HuH-7 (cell line): ENCODE measurements at places on chromosomes 11 and 22.

DNA sequence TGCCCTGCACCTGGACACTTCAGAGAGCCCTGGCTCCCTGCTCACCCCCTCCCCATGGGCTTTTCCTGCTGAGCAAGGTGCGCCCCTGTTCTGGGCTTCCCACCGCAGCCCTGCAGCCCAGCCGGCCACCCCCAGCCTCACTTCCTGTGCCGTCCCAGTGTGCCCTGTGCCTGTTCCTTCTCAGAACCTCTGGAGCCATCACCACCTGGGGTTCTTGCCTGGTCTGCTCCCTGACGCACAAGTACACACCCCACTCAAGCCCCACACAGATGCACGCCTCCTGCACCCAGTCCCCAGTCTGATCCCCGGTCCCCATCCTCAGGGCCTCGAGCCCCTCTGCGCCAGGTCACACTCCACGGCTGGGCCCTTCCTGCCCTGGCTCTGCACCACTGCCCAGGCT is 23.9 kb upstream of the DGCR8 start:
- no peak for DNase-seq

- no peak for DNase-seq
Measured at GRCh38 chr11:10908215-10908951, 50.5 kb upstream of the ZBED5 start.

- DNase-seq: no peak
Measured at GRCh38 chr22:38180841-38181452, 683 bp downstream of the PLA2G6 start.

DNA sequence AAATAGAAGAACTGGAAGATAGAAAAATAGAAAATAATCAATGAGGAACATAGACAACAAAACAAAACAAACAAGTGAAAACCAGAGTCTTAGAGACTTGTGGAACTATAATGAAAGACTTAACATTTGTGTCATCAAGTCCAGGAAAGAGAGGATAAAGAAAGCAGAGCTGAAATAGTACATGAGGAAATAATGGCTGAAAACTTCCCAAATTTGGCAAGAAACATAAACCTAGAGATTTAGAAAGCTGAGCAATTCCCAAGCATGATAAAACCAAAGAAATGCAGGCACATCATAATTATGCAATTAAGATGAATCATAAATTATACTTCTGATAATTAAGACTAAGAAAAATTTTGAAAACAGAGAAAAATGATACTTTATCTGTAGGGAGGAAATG is 614.5 kb downstream of the ETS1 start:
- no peak for DNase-seq

GRCh38 chr11:62105667-62106191 is 18.1 kb upstream of the INCENP start:
- no peak for DNase-seq

GRCh38 chr11:104798789-104799188 is 99.5 kb downstream of the CASP12 start:
- DNase-seq: no peak

- no peak for DNase-seq
Measured at GRCh38 chr22:49755631-49756001, 72.1 kb downstream of the BRD1 start.

- DNase-seq: no peak
Measured at GRCh38 chr11:32400196-32400595, 35.1 kb downstream of the WT1 start.

GRCh38 chr11:107257710-107258109 is 199.9 kb downstream of the CWF19L2 start:
- no peak for DNase-seq

- DNase-seq: no peak
Measured at GRCh38 chr22:50032109-50032871, 19.7 kb upstream of the IL17REL start.
